ENCODE measurements at places on chromosomes 12 and 14.

DNA sequence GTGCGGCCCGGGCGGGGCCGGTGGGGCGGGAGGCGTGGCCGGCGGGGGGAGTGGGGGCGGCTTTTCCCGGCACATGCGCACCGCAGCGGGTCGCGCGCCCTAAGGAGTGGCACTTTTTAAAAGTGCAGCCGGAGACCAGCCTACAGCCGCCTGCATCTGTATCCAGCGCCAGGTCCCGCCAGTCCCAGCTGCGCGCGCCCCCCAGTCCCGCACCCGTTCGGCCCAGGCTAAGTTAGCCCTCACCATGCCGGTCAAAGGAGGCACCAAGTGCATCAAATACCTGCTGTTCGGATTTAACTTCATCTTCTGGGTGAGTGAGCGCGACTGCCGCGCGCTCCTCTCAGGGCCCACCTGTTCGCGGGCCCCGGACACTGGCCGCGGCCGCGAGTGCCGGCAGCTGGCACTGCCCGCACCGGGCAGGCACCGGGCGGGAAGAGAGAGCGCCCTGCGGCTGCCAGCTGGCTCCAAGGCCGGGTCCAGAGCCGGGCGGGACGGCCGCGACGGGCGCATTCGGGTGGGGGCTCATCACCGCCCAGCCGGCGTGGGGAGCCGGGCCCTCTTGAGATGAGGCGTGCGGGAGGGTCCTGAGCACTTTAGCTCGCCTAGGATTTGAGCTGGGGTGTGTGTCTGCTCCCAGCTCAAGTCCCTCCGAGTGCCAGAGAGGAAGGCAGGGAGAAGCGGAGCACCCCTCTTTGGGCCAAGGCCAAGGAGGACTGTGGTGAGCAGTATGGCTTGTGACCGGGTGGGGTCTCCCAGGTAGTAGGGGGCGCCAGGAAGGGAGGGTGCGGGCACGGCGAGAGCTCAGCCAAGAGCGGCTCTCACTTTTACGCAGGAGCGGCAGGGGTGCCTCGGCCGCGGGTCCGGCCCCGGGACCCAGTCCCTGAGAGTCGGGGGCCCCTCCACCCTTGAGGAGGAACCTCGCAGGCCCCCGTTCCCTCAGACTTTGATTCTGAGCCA is at the start of gene CD9:
Gene CD9, plus strand, starts transcription at position 145 of the 957 bp plus-strand sequence. Its CDS starts 100 bp downstream, at position 245.
- DNase-seq: peak; percentile 60

DNA sequence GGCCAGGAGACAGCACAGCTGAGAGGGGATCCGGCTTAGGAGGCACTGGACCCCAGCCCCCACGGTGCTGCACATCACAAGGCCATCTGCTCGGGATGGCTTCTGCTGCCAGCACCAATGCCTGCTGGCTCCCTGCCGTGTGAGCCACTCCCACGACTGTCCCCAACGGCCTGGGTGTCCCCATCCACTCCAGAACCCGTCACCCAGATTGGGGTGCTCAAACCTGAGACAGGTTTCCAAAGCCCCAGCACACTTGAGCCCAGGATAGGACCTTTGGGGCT is 102.4 kb downstream of the RFLNA start:
- no peak for DNase-seq

DNA sequence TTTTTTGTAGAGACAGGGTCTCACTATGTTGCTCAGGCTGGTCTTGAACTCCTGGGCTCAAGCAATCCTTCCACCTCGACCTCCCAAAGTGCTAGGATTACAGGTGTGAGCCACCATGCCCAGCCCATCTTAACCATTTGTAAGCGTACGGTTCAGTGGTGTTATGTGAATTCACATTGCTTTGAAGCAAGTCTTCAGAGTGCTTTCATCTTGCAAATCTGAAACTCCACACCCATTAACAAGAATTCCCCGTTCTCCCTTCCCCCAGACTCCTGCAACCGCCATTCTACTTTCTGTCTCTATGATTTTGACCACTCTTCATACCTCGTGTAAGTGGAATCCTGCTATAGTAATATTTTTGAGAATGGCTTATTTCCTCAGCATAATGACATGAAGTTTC is 24.9 kb upstream of the BICDL1 start:
- no peak for DNase-seq

DNA sequence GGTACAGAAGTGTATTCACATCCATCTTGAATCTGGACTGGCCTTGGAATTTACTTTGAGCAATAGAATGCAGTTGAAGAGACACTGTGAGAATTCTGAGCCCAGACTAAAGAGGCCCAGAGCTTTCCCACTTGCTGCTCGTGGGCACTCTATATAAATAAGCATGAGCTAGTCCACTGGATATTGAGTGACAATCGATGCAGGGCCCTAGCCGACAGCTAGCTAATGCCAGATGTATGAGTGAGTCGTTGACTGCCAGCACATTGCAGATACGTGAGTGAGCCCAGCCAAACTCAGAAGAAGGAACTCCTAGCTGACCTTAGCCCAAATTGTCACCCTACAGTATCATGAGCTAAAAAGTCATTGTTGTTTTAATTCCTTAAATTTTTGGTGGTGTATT is 24.9 kb downstream of the NAV3 start:
- DNase-seq: no peak
